D721Med (cell line): ENCODE measurements at places on chromosomes 1 and 21.

DNA sequence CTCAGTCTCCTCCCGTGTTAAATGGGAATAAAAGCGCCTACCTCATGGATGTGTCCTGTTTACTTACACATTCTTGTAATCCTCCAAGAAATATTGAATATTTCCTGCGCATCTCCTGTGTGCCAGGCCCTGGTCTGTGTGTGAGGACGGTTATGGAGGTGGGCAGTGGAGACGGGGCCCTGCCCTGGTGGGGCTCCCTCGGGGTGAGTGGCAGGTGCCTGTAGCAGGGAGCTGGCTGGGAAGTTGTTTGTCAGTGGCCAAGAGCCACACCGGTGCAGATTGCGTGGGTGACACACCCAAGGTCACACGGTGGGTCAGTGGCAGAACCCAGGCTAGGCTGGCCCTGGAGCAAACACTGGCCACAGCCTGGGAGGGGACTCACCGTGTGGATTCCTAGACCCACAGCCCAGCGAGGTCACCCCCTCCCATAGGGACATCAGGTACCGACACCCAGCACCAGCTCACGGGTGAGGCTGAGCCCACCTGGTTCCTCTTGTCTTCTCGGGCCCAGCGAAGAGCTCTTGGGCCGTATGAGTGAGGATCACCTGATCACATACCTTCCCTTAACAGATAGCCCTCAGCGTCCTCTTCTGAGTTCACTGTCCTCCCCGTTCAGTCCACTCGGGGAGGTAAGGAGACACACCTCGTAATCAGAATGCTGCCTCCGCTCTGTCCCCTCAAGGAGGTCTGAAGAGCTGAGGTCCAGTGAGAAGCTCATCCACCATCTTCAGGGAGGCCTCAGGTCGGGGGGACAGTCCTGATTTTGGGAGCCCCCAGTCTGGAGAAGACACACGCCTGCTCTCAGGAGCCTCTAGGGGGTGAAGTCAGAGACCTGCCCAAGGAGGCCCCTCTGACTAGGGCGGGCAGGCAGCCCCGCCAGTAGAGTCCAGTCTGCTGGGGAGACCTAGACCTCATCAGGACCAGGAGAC lies 349.6 kb downstream of the MATN1 start:
- DNase-seq: no peak

GRCh38 chr1:2533365-2533764 lies 3.3 kb upstream of the HES5 start:
- DNase-seq: no peak

DNA sequence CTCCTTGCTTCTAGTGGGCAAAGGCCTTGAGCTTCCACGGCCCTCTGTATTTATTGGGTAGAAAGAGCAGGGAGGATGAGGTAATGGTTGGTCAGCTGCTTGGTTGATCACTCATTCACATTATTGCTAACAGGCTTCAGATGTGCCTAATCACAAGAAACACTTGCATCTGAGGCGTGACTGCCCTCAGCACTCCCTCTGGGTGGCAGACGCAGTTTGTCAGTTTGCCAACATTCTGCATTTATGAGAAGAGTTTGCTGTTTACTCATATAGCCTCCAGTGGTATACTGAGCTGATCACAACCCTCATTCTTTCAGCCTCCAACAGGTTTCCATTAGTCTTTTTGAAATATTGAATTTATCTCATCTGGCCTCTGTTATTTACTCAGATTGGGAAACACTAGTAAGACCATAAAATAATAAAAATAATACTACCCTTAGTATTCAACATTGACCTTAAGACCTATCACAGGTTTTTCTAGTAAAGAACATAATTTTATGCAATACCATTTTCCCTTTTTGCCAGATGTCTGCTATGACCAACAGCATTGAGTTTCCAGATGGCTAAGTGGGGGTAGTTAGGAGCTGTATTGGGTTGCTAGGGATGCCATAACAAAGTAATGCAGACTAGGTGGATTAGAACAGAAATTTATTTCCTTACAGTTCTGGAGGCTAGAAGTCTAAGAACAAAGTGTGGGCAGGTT lies 53.3 kb downstream of the PTGFR start:
- DNase-seq: no peak

DNA sequence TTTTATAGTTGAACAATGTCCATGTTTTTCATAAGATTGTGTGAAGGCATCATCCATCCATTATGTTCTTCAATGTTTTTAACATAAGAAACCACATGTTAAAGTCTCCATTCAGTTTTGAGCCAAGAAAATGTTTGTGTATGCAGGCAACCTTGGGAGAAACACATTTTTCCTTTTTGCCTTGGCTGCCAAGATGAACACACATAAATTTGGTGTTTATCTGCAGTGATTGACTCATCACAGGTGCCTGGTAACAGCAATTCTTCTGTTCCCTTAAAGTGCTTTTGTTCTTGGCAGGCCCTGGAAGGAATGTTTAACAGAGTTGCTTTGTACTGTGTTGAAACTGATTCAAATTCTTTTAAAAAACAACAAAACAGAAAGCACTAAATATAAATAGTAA lies 709.9 kb upstream of the ADGRL4 start:
- no peak for DNase-seq
